ENCODE measurements at places on chromosomes 4 and X. TPM values are rescaled to one million over a fixed set of nuclear protein-coding genes. Genes with fewer than 3 reads are reported as not detected.

CSN3 gene
- not detected for total RNA-seq

MAP9 gene
- total RNA-seq = 2.2 TPM

CRMP1 gene
- 2.5 TPM for total RNA-seq

NLGN3 gene
- 1.0 TPM for total RNA-seq

ATP10D gene
- 2.3 TPM for total RNA-seq

UCHL1 gene
- 981 TPM for total RNA-seq

TACR3 gene
- not detected for total RNA-seq

TCEAL7 gene
- not detected for total RNA-seq

IL13RA1 gene
- 55.3 TPM for total RNA-seq

All from A549 treated with RU486 at 1 μM for 4 hours (cell line).